LNCaP clone FGC (cell line): ENCODE measurements at places on chromosomes 1 and 21.

DNA sequence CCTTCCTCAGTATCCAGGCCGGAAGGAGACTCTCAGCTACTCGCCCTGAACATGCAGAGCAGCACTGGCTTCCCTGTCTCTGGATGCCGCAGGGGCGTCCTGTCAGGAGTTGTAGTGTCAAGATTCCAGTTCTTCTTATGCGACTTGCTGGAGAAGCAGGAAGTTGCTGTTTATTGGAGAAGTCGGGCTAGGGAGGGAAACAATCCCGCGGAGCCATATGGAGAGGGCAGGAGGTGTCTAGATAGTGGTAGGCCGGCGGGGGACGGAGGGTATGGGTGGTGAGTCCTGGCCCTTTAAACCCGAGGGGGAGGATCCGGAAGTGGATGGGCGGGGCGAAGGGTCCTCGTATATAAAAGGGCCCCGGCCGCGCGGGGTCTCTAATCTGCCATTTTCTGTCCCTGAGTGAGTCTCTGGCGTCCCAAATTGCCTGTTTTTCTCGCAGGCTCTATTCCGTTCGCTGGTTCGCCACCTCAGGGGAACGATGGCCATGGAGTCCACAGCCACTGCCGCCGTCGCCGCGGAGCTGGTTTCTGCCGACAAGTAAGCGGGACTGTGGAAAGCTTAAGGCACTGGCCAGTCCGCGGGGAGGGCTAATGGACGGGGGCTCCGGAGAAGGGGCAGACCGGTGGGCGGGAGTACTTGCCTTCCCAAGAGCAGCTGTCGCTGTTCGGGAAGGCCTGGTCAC, at the start of gene NASP:
Gene NASP (plus strand): TSS at position 376 of the 685 bp plus-strand sequence. CDS start 106 bp downstream, at position 482.
- DNase-seq, result peak; percentile 53

GRCh38 chr1:225973158-225973557, 26.0 kb downstream of the SDE2 start:
- DNase-seq, result no peak

DNA sequence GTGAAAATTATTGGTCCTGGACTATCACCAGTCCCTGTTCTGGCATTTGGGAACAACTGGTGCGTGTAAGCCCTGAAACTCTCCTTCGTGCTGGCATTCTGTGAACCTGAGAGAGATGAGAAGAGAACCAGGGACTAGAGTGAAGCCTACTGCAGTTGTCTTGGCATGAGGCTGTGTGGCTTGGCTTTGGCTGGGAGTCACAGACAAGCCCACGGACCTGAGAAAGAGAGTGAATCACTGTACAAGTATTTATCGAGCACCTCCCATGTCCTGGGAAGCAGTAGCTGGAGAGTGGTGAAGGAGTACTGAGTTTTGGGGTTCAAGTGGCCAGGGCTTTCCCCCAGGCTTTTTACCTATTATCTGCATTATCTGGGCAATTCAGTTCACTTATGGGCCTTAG, 63.3 kb downstream of the FGGY start:
- no peak for DNase-seq

GRCh38 chr1:107171333-107171732, 30.5 kb downstream of the NTNG1 start:
- DNase-seq, result no peak

- no peak for DNase-seq
Measured at GRCh38 chr21:16426936-16427335, 697.2 kb downstream of the USP25 start.
